ENCODE measurements at places on chromosomes 3 and 15. TPM values are rescaled to one million over a fixed set of nuclear protein-coding genes. Genes with fewer than 3 reads are reported as not detected.

DNA sequence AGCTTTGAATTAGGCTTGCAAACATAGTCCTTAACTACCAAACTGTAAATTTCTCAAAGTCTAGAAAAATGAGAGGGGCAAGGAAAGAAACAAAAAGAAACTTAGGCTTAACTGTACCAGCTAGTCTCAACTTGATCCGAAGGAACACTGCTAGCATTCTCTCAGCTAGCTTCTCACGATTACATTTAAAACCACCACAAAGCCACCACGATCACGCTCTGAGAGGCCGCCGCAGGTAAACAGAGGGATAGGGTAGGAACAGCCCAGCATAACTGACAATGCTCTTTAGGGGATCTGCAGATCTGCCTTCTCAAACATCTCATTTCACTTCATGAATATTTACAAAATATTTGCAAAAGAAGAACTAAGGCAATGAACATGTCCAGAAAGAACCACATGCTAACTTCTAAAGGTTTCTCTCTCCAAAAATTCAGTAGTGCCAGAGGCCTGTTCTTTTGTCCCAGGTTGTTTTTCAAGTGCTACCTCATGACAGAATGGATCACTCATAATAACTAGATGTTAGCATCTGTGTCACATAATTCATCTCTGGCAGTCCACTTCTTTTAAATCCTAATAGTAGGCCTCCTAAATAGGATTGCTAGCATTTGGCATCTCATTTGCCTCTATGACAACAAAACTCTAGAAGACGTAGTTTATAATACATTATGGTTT lies 18.9 kb downstream of the VGLL4 start:
- H3K27ac ChIP-seq, result no peak overlapping the region
- no peak overlapping the region for H3K4me3 ChIP-seq
- DNase-seq, result no peak
- H3K4me1 ChIP-seq, result peaks cover 72% of the 10 kb centered on the region
- no peaks in the 10 kb centered on the region for H3K36me3 ChIP-seq
- H3K27me3 ChIP-seq, result no peaks in the 10 kb centered on the region

- H3K27ac ChIP-seq, result no peak overlapping the region
- no peak overlapping the region for H3K4me3 ChIP-seq
- no peaks in the 10 kb centered on the region for H3K27me3 ChIP-seq
- H3K36me3 ChIP-seq, result no peaks in the 10 kb centered on the region
Measured at GRCh38 chr15:26926081-26926480, 44.9 kb upstream of the GABRG3 start.

Gene THSD4
- 6.6 TPM for total RNA-seq

Gene GOLGA8J
- not detected for total RNA-seq

Gene C3orf52
- 1.7 TPM for total RNA-seq

All from esophagus muscularis mucosa (tissue), 4 donors.